ENCODE measurements at places on chromosomes 2 and 18.

- peak; percentile 89 for DNase-seq
Measured at GRCh38 chr2:222655787-222656525, at the start of gene FARSB. TSS of gene FARSB (minus strand) at chr2:222656092. CDS start at chr2:222656073, 19 bp downstream.

DNA sequence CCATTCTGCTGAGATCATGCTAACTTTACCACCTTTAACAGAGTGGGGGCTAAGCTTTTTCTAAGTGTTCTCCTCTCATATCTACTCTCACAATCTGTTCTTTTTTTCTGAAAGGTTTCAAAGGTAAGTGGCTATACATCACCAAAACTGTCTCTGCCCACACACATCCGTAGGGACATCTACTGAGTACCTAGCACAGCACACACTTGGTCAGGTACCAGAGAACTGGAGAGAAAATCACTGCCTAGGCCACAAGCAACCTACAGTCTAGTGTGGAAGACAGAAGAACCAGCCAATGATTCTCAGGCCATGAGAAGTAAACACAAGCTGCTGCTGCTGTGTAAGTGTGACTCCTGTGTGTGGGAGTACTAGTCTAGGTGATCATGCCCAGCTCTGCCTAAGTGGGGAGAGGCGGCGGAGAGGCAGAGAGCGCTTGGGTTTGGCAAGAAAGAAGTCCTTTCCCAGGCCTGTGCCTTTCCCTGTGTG is 176.1 kb upstream of the ZFP36L2 start:
- no peak for DNase-seq

GRCh38 chr18:12086249-12086648 is 7.4 kb upstream of the ANKRD62 start:
- no peak for DNase-seq

- no peak for DNase-seq
Measured at GRCh38 chr2:43103093-43103404, 123.4 kb downstream of the ZFP36L2 start.

Measured in stimulated activated CD4-positive, alpha-beta T cell treated with anti-CD3 and anti-CD28 coated beads, Interleukin-15, amount 100 ng/mL, for 1 hour (primary cell).